ENCODE measurements at places on chromosomes 3 and 15. TPM values are rescaled to one million over a fixed set of nuclear protein-coding genes. Genes with fewer than 3 reads are reported as not detected.

DNA sequence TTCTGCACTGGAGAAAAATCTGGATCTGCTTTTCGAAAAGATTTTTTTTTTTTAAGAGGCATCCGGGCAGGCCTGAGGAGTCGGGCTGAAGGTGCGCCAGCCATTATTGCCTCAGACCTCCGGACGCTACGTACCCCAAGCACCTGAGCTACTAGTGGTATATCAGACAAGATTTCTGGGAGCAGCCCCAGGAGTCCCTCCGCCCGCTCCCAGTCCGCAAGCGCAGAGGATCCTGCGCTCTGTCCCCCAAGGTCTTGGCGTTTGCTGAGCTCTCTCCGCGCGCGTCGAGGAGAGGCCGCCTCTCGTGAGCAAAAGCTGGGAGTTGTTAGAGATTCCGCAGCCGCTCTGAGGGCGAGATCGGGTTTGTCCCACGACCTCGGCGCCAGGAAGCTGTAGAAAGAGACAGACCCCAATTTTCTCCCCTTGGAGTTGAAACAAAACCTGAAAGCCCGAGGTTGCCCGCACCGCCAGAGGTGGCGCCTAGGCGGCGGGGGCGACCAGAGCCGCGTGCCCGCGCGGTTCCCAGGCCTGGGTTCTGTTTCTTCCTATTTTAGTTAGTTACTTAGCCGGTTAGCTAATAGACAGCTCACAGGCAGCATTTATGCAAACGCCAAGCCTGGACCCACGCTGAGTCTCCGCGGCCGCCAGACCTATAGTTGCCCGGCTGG is 72.5 kb upstream of the POLG start:
- H3K4me3 ChIP-seq: no peak overlapping the region
- no peak overlapping the region for H3K27ac ChIP-seq

- H3K4me3 ChIP-seq: no peak overlapping the region
- H3K27ac ChIP-seq: no peak overlapping the region
- H3K4me1 ChIP-seq: no peaks in the 10 kb centered on the region
- no peaks in the 10 kb centered on the region for H3K36me3 ChIP-seq
These were observed 128.3 kb upstream of the SAMMSON start for GRCh38 chr3:69871251-69871650.

DNA sequence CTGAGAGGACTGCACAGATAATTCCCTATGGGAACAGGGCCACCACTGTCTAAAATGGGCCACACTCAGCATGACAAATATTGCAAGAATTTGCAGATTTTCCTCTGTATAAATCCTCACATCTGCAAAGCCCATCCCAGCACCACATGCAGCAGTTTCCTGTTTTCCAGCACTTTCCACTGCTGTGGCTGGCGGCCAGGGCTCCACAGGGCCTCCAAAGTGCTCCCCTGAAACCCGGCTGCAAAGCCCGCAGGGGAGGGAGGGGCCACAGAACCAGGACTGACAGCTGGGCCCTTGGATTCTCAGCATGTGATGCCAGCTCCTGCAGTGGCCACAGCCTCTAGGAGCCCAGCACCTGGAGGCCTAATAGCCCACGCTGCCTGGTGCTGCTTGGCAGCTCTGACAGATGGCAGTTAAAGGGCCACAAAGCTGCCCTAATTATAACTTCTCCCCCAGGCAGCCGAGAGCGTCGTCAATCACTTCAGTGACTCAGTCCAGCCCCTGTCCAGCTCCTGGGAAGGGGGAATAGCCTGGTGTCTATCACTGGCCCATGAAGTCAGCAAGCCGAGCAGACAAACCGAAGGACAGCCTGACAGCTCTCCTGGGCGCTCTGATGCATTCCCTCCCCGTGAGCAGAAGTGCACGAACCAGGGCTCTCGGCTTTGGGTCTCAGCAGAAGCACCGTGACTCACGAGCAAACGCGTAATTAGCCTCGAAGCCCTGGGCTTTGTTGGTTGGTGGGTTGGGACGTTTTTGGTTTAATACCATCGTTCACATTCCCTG is 4.7 kb downstream of the LRRC15 start:
- no peak overlapping the region for H3K4me3 ChIP-seq
- H3K27me3 ChIP-seq: no peaks in the 10 kb centered on the region
- no peaks in the 10 kb centered on the region for H3K4me1 ChIP-seq
- no peak overlapping the region for H3K27ac ChIP-seq

GRCh38 chr3:192077795-192078497 is 617.0 kb downstream of the PYDC2 start:
- H3K27ac ChIP-seq: no peak overlapping the region
- no peaks in the 10 kb centered on the region for H3K36me3 ChIP-seq
- no peak overlapping the region for H3K4me3 ChIP-seq

DNA sequence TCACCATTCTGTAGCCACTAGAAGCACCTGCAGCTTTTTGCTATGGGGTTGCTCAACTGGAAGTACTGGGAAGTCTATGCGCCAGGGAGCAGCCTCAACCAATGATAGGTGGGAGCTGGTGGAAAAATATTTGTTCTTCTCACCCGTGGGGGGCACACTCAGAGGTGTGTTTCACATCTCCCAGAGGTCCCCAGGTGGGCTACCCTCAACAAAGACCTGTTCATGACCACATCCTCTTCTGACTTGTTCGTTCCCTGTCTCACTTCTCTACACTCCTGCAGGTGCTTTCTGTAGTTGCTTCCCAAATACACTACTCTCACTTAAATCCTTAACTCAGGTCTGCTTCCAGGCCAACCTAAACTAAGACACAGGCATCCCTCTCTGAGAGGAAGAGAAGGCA is 3.6 kb downstream of the CAMP start:
- H3K27ac ChIP-seq: no peak overlapping the region
- no peak overlapping the region for H3K4me3 ChIP-seq
- no peaks in the 10 kb centered on the region for H3K4me1 ChIP-seq

DNA sequence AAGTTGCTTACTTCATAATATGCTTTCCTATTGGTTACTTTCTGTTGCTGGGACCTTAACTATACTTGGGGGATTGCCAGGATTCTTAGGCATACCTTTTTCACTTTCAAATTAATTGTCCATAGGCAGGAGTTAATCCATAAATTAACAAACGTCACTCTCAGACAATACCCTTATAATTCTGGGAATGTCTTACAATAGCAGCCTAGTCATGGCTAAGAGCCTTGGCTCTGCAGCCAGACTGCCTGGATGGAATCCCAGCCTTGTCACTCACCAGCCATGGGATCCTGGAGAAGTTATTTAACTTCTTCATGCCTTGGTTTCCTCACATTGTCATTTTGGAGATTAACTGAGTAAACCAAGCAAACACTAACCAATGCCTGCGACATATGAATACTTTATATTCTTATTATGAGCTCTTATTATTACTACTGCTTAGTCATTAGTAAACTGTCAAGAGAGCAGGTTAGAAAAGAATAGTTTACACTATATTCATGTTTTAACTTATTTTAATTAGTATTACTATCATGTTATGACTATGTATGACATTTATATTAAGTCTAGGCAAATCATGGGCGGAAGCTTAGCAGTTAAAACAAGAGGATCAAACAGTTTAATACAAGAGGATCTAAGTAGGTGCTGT is 29.0 kb downstream of the GYG1 start:
- H3K4me3 ChIP-seq: no peak overlapping the region
- no peaks in the 10 kb centered on the region for H3K4me1 ChIP-seq
- no peaks in the 10 kb centered on the region for H3K27me3 ChIP-seq
- H3K36me3 ChIP-seq: peaks cover 25% of the 10 kb centered on the region

DNA sequence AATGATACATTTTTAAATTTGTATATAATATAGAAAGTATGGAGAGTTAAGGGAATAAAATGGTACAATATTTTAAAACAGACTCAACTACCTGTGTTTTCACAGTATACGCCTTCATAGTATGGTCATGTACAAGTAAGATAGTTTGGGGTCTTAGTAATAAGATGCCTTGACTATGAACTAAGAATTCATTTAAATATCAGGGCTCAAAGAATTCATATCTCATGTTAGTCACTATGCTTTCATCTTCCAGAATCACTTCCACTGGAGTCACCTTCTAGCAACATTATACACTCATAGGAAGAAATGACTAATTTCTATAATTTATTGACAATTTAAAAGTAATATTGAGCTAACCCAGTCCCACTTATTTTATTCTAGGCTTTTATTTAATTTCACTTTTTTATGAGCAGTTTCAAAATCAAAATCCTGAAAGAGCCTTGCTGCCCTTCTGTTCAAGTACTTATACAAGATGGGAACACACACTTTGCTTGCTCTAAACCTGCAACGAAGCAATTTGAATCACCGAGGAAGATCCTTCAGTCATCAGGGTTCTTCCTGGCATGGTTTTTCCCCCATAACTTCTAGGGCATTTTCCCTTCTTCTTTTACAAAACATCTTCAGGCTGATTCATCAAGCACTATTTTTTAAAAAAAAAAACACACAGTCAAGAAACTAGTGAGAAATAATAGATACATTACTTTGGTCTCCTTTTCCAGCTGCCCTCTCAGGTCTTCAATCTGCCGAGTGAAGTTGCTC is 94.1 kb downstream of the MYH15 start:
- DNase-seq: no peak
- no peak overlapping the region for H3K27ac ChIP-seq
- H3K4me1 ChIP-seq: no peaks in the 10 kb centered on the region
- no peak overlapping the region for H3K4me3 ChIP-seq
- no peaks in the 10 kb centered on the region for H3K36me3 ChIP-seq

DNA sequence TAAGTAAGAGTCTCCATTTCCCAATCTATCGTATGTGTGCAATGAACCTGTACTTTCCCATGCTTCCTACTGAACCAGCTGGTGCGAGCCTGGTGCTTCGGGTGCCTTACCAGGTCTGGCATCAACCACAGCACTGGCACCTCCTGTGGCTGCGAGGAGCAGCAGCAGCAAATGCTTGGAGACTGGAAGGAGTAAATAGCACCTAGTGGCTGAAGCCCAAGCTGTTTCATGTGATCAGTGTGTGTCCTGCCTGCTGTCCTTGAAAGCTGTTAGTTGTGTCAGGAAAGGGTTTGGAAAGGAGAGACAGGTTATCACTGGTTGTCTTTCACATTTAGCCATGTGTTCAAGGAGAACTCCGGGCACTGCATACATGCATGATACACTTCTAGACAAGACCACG is 31.8 kb downstream of the PCOLCE2 start:
- no peaks in the 10 kb centered on the region for H3K27me3 ChIP-seq
- H3K4me3 ChIP-seq: no peak overlapping the region
- DNase-seq: no peak
- no peaks in the 10 kb centered on the region for H3K36me3 ChIP-seq

DNA sequence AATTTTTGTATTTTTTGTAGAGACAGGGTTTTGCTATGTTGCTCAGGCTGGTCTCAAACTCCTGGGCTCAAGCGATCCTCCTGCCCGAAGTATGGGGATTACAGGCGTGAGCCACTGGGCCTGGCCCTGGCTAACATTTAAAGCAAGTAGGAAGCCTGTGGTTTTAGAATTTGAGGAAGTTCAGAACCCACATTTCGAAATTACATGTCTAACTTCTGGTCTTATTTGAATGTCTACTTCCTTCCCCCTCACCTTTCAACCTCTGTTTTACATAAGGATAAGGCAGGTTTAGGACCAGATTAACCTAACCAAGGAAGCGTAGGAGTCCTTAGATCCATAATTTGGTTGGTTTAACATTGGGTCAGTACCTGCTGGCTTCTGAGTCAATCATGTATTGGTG is 120.5 kb upstream of the PROK2 start:
- peaks cover 3% of the 10 kb centered on the region for H3K4me1 ChIP-seq
- H3K27ac ChIP-seq: no peak overlapping the region
- no peak for DNase-seq
- no peaks in the 10 kb centered on the region for H3K27me3 ChIP-seq
- no peak overlapping the region for H3K4me3 ChIP-seq

- no peaks in the 10 kb centered on the region for H3K27me3 ChIP-seq
- no peak overlapping the region for H3K27ac ChIP-seq
- no peaks in the 10 kb centered on the region for H3K36me3 ChIP-seq
- H3K4me1 ChIP-seq: no peaks in the 10 kb centered on the region
- no peak for DNase-seq
These were observed 96.4 kb upstream of the BFSP2 start for GRCh38 chr3:133303430-133303829.

GRCh38 chr3:31880482-31881078 is 100.5 kb downstream of the OSBPL10 start:
- no peaks in the 10 kb centered on the region for H3K4me1 ChIP-seq
- no peaks in the 10 kb centered on the region for H3K27me3 ChIP-seq
- H3K4me3 ChIP-seq: no peak overlapping the region
- no peak overlapping the region for H3K27ac ChIP-seq
- DNase-seq: no peak
- no peaks in the 10 kb centered on the region for H3K36me3 ChIP-seq

- H3K36me3 ChIP-seq: no peaks in the 10 kb centered on the region
- peak overlapping the region; percentile 79 for H3K27ac ChIP-seq
- H3K4me1 ChIP-seq: peaks cover 72% of the 10 kb centered on the region
- H3K4me3 ChIP-seq: no peak overlapping the region
These were observed 610 bp upstream of the SATB1 start for GRCh38 chr3:18425641-18426257.

GRCh38 chr3:168061332-168061996 is 34.3 kb downstream of the GOLIM4 start:
- no peaks in the 10 kb centered on the region for H3K4me1 ChIP-seq
- no peaks in the 10 kb centered on the region for H3K27me3 ChIP-seq
- no peak for DNase-seq
- H3K4me3 ChIP-seq: no peak overlapping the region
- H3K27ac ChIP-seq: no peak overlapping the region
- no peaks in the 10 kb centered on the region for H3K36me3 ChIP-seq

- peaks cover 22% of the 10 kb centered on the region for H3K36me3 ChIP-seq
- DNase-seq: peak; percentile 80
- H3K4me1 ChIP-seq: peaks cover 97% of the 10 kb centered on the region
- no peaks in the 10 kb centered on the region for H3K27me3 ChIP-seq
- H3K27ac ChIP-seq: peak overlapping the region; percentile 76
These were observed 10.5 kb downstream of the GNAI2 start for GRCh38 chr3:50246517-50246954.

The STRA6 gene
- not detected for total RNA-seq

The ZNF80 gene
- 1.1 TPM for total RNA-seq

The ABHD10 gene
- 40.1 TPM for total RNA-seq

The UQCRC1 gene
- total RNA-seq: 91.3 TPM

The ADCY5 gene
- total RNA-seq: not detected

The ZNF502 gene
- total RNA-seq: 3.4 TPM

The TMEM108 gene
- total RNA-seq: not detected

The ARID3B gene
- total RNA-seq: 32.9 TPM
